Activated T-cell treated with anti-CD3 and anti-CD28 coated beads, Interleukin-2, amount 50 U/mL, for 1 hour (primary cell): ENCODE measurements at places on chromosomes 3 and 15.

GRCh38 chr15:40506964-40507571 lies 36.3 kb downstream of the CHST14 start:
- DNase-seq = peak; percentile 68

GRCh38 chr15:74504418-74504817 lies 36.6 kb upstream of the ARID3B start:
- no peak for DNase-seq

DNA sequence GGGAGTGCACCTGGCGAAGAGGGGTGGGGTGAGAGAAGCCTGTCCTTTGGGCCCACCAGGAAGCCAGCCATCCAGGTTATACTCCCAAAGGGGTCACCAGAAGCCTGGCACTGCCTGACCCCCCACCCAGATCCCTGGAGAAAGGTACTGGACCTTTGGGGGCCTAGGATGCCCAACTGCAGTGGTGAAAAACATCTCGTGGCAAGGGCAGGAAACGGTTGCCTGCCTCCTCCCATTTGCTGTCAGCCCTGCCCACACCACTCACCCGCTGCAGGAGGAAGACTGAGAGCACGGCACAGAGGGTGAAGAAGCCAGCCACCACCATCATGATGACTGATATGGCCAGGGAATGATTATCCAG lies 2.2 kb upstream of the ULK3 start:
- DNase-seq = peak; percentile 61

DNA sequence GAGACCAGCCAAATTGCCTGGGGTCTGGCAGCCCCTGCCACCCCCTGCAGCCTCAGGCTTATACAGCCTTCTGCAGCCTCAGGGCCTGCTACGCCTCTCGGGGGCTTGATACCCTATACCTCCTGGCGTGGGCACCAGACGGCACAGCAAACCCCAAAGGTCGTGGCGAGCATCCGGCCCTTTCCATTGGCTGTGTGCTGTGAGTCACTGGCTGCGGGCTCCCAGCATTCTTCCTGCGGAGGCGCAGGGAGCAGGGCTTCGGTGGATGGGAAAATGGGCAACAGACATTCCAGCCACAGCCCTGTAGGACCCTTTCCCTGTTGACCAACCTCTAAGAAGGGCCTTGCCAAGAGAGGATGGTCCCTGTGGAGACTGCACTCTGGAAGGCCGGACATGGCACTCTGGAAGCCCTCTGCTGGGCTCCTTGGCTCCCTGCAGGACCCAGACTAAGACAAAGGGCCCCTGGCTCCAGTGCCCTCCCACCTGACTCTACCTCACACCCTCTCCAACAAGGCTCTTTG lies 59.6 kb downstream of the ITGA11 start:
- no peak for DNase-seq

DNA sequence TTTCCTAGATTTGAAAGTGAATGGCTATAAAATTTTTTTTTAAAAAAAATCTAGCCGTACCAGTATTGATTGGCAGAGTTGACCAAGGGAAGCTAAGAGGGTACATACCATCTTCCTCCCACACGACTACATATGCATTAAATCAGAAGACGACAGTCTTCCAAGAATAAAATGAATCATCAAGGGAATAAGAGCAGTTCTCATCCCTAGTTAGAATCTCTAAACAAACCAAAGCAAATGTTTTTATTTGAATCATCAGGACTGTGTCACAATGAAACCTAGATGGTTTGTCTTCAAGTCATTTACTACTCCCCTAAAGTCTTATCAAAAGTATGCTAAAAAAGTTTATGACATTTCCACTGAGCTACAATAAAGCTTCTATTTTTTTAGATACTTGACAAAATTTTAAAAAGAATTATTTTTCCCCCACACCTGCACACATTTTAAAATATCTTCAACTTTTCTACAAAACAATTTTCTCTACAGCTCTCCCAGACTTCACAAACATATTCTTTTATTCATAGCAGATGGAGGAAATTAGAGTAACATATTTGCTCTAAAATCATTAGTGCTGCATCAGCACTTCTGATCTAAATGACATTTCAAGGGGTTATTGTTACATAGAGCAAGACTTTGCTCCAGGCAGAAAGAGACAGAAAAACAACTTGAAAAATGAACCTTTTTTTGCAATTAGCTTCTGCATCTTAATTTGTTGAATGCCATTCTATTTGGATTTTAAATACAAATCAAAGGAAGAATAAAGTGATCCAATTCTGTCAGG lies 547.1 kb downstream of the FHIT start:
- DNase-seq = no peak

DNA sequence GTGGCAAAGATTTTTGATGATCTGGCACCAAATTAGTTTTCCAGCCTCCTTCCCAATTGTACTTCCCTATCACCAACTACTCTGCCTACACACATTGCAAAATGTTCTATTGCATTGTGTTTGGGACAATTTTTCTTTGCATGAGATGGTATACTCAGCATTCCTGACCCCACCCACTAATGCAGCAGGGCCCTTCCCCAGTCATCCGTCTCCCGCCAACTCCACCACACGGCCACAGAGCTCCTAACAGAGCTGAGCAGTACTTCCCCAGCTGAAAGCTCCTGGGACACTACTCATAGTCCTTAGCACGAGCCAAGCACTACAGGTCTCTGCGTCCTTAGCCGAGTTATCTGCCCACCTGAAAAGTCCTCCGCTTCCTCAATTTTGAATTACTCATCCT lies 34.2 kb downstream of the TXNRD3 start:
- DNase-seq = no peak

- DNase-seq = no peak
Observed at GRCh38 chr3:53775834-53776251, 70.4 kb downstream of the CHDH start.

DNA sequence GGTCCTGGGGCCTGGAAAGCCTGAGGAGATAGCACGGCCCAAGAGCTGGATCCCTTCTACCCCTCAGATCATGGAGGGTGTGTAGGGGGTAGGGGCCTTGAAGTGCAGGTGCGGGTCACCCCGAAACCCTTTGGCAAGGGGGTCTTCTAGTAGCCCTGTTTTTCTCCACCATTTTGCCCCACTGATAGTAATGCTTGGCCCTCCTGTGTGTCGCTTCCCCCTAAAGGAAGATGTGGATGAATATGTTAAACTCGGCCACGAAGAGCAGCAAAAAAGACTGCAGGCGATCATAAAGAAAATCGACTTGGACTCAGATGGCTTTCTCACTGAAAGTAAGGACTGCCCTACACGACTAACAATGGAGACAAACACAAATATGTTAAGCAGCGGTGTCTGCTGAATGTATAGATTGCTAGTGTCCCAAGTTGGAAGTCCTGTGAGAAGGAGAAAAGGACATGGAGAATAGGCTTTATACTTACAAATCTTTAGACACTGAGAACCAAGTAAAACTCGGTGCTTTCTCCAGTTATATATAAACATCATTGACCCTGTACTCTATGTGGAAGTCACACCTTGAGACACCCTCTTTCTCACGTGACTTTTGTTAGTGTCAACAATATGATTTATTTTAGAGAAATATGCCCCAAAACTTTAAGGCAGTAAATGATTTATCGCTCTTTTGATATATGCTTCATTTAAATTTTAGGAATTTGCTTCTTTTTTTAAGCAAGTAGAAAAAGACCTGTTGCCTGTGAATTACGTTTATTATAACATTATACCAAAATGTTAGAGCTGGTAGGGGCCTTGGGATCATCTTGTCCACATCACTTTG lies 802 bp downstream of the RCN2 start:
- DNase-seq = no peak

- no peak for DNase-seq
Observed at GRCh38 chr3:125220727-125221429, 8.3 kb upstream of the SLC12A8 start.

DNA sequence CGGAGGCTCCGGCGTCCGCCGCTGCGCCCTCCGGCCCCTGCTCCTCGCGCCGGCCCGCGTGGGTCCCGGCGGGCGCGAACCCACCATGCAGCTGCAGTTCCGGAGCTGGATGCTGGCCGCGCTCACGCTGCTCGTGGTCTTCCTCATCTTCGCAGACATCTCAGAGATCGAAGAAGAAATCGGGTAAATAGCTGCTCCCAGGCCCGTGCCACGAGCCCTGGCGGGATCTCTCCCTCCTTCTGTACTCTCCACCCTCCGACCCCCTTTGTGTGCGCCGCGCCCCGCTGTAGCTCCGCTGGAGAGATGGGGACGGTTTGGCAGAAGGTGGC lies 263 bp downstream of the ST8SIA2 start:
- DNase-seq = no peak
